Pancreas (tissue), 10 donors: ENCODE measurements at places on chromosomes 3 and 15.

DNA sequence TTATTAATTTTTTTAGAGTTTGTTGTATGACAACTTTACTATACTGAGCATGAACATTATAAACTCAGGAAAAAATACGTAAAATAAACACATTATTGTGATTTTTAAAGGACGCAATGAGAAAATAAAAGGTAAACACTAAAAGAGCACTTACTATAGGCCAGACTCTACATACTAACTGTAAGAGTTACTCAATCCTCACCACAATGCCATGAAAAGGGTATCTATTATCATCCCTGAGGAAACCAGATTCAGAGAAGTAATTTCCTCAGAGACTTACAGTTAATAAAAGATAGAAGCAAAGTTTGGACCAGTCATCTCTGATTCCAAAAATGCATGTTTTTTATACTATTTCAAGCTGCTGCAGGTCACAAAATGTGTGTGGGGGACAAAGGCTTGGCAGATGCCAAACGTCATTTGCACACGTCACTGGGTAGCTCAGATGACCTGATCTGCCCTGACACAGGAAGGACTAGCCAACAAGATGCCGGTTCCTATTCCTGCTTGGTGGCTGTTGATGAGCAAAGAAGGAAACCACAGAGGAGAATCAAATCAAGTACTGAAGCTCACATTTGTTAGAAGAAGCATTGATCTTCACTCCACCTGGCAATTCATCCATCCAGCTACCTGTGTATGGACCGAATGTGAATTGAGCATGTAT, 42.3 kb downstream of the KLHL6 start:
- no peaks in the 10 kb centered on the region for H3K27me3 ChIP-seq
- H3K27ac ChIP-seq = no peak overlapping the region
- H3K36me3 ChIP-seq = no peaks in the 10 kb centered on the region
- no peaks in the 10 kb centered on the region for H3K4me1 ChIP-seq
- no peak for DNase-seq
- no peak overlapping the region for H3K4me3 ChIP-seq

GRCh38 chr3:122689587-122689986, 8.9 kb downstream of the PARP14 start:
- H3K4me1 ChIP-seq = peaks cover 16% of the 10 kb centered on the region
- no peak for DNase-seq
- no peak overlapping the region for H3K4me3 ChIP-seq
- H3K27ac ChIP-seq = no peak overlapping the region

DNA sequence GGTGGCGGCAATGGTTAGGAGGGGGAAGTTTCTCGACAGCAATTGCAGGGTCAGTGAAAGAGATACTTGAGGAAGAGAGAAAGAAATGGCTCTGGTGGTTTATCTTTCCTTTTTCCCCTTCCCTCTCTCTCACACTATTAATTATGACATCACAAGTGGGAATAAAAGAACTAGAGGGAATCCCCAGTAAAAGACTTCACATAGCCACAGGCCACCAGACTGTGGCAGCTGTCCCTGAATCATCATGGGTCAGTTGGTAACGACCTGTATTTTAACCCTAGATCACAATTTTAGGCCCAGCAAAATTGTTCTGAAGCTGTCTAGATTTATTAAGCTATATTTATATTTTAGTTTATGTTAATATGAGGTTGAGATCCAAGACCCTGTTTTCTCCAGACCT, 40.3 kb downstream of the MBNL1 start:
- H3K4me1 ChIP-seq = peaks cover 42% of the 10 kb centered on the region
- H3K36me3 ChIP-seq = no peaks in the 10 kb centered on the region
- no peak overlapping the region for H3K27ac ChIP-seq
- no peak for DNase-seq

- no peak overlapping the region for H3K27ac ChIP-seq
- no peak for DNase-seq
- H3K4me3 ChIP-seq = no peak overlapping the region
- H3K36me3 ChIP-seq = no peaks in the 10 kb centered on the region
- H3K4me1 ChIP-seq = no peaks in the 10 kb centered on the region
Measured at GRCh38 chr3:21446027-21446426, 305.0 kb downstream of the ZNF385D start.

DNA sequence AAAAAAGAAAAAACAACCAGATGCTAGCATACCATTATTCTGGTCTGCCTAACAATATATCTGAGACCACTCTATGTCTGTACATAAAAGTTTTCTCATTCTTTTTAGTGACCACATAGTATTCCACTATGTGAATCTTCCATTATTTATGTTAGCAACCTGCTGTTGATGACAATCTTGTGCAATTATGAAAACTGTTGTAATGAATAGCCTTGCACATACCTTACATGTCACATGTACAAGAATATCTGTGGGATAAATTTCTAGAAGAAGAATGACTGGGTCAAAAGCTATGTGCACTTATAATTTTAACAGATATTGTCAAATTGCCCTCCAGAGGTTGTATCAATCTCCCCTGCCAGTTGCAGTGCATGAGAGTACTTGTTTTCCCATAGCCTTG, 62.5 kb downstream of the ARHGAP31 start:
- no peak overlapping the region for H3K27ac ChIP-seq
- no peak for DNase-seq
- H3K36me3 ChIP-seq = no peaks in the 10 kb centered on the region
- H3K4me3 ChIP-seq = no peak overlapping the region

DNA sequence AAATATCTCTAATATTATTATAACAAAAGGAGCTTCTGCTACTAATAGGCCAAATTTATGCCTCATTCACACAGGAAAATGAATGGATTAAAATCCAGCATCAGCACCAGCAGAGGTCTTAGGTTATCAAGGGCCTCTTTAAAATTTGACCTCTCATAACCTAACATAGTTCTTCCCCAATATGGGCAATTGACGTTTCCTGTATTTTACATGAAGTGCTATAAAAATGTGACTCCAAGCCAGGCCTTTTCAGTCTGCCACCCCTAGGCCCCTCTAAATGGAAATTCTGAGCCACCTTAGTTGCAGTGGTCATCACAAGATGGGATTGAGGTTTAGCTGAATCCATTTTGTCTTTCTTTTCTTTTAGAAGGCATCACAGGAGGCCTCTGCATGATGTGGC, 70.1 kb downstream of the CASR start:
- no peak overlapping the region for H3K27ac ChIP-seq
- no peak overlapping the region for H3K4me3 ChIP-seq
- no peak for DNase-seq
- no peaks in the 10 kb centered on the region for H3K36me3 ChIP-seq

DNA sequence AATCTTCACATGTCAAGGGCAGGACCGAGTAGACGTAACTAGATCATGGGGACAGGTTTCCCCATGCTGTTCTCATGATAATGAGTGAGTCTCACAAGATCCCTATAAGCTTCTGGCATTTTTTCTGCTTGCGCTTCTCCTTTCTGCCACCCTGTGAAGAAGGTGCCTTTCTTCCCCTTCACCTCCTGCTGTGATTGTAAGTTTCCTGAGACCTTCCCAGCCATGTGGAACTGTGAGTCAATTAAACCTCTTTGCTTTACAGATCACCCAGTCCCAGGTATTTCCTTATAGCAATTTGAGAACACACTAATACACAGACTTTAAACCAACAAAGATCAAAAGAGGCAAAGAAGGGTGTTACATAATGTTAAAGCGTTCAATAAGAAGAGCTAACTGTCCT, 156.6 kb upstream of the UBE2E2 start:
- no peaks in the 10 kb centered on the region for H3K36me3 ChIP-seq
- no peaks in the 10 kb centered on the region for H3K27me3 ChIP-seq
- no peak overlapping the region for H3K4me3 ChIP-seq
- no peaks in the 10 kb centered on the region for H3K4me1 ChIP-seq

DNA sequence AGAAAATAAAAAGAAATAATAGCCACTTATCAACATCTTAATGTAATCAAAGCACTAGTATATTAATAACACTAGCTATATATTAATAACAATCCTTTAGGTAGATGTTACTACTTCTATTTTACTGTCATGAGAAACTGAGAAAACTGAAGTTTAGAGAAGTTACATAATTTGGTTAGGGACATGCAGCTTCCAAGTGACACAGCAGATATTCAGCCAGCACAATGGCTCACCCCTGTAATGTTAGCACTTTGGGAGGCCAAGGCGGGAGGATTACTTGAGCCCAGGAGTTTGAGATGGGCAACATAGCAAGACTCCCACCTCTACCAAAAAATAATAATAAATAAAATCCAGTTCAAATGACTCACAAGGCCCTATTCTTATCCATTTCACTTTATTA, 1.9 kb upstream of the UBR1 start:
- no peaks in the 10 kb centered on the region for H3K27me3 ChIP-seq
- DNase-seq = no peak
- H3K27ac ChIP-seq = no peak overlapping the region
- peaks cover 13% of the 10 kb centered on the region for H3K4me1 ChIP-seq
- no peaks in the 10 kb centered on the region for H3K36me3 ChIP-seq
- no peak overlapping the region for H3K4me3 ChIP-seq

- no peaks in the 10 kb centered on the region for H3K36me3 ChIP-seq
- no peak for DNase-seq
- no peak overlapping the region for H3K27ac ChIP-seq
- H3K27me3 ChIP-seq = no peaks in the 10 kb centered on the region
Measured at GRCh38 chr15:78998526-78998925, 53.7 kb upstream of the CTSH start.

- no peak for DNase-seq
- no peaks in the 10 kb centered on the region for H3K4me1 ChIP-seq
- H3K36me3 ChIP-seq = no peaks in the 10 kb centered on the region
- H3K4me3 ChIP-seq = no peak overlapping the region
- no peak overlapping the region for H3K27ac ChIP-seq
- no peaks in the 10 kb centered on the region for H3K27me3 ChIP-seq
Measured at GRCh38 chr3:188562144-188562543, 408.2 kb downstream of the LPP start.
